ENCODE measurements at places on chromosomes 12 and 14. TPM values are rescaled to one million over a fixed set of nuclear protein-coding genes. Genes with fewer than 3 reads are reported as not detected.

The ALG10 gene
- total RNA-seq = 13.1 TPM

The HSPB8 gene
- 0.49 TPM for total RNA-seq

The PYM1 gene
- total RNA-seq = 51.8 TPM

The GRIN2B gene
- total RNA-seq = 0.13 TPM

DNA sequence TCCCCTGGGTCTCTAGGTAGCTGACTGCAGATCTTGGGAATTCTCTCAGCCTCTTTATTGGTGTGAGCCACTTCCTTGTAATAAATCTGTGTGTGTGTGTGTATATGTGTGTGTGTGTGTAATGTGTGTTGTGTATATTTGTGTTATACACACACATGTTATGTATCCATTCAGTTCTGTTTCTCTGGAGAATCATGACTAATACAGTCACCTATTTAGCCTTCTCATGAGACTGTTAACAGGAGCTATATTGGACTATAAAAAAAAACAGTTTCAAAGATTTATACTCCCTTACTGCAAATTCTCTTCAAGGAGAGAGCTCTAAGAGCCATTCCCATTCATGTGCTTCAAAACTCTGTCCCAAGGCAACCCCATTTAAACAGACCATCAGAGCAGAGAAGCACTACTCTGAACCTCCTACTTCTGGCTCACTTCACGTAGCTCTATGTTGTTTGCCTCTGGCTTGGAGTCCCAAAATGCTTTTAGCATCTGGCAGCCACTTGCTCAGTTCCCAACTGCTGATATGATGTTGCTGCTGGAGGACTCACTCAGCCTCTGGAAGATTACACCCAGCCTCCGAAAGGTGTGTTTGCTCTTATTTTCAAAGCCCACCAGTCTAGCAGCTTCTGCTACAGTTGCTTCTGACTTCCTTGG lies 48.7 kb upstream of the KITLG start:
- no peak overlapping the region for H3K4me3 ChIP-seq
- no peaks in the 10 kb centered on the region for H3K27me3 ChIP-seq
- H3K36me3 ChIP-seq = no peaks in the 10 kb centered on the region
- H3K27ac ChIP-seq = no peak overlapping the region
- no peak for DNase-seq

DNA sequence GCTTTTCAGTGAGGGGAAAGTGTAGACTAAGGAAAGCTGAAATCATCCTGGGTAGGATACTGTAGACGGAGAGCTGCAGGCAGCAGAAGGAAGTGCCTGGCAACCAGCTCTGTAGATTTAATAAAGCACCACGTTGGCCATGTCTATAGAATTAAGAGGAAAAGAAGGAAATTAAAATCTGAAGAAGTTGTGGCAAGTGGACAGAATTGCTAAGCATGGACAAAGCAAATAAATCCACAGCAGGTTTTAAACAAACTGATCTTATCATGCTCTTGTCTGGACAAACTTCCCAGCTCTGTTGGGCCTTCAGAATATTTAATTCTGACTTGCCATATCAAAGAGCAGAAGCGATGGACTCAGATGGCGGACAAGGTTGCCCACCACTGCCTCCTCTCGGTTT lies 27.2 kb upstream of the EVL start:
- H3K27ac ChIP-seq = no peak overlapping the region
- no peak overlapping the region for H3K4me3 ChIP-seq
- H3K27me3 ChIP-seq = no peaks in the 10 kb centered on the region

DNA sequence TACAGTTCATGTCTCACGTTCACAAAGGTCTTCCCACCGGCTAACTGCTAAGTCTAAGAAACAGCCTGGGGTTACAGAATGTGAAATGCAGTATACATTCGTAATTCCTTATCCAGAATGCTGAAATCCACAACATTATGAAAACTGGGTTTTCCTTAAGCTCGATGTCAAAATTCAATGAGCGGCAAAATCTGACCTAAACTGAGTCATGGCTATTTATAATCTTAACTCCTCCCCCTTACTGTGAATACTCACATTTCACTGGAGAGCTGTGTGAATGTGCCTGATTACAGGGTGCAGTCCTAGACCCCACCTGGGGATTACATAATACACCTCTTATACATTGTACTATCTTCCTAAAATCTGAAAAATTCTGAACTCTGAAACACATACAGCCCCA lies 35.3 kb downstream of the STX2 start:
- H3K4me1 ChIP-seq = peaks cover 6% of the 10 kb centered on the region
- no peak for DNase-seq
- no peaks in the 10 kb centered on the region for H3K27me3 ChIP-seq
- H3K4me3 ChIP-seq = no peak overlapping the region

GRCh38 chr14:92103363-92103989 lies 2.9 kb downstream of the ATXN3 start:
- DNase-seq = no peak
- peaks cover 46% of the 10 kb centered on the region for H3K4me1 ChIP-seq
- H3K27ac ChIP-seq = no peak overlapping the region
- no peaks in the 10 kb centered on the region for H3K27me3 ChIP-seq
- H3K4me3 ChIP-seq = no peak overlapping the region
- H3K36me3 ChIP-seq = no peaks in the 10 kb centered on the region

DNA sequence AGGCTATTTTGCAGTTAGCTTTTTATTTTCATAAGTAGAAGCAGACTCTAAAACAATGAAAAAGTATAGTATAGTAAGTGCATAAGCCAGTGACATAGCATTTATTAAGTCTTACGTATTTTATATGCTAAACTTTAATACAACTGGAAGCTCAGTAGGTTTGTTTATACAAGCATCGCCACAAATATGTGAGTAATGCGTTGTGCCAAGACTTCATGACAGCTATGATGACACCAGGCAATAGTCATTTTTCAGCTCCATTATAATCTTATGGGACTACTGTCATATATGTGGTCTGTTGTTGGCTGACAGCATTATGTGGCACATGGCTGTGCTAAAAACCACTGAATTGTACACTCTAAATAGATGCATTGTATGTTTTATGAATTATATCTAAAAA lies 40.3 kb downstream of the SLC38A2 start:
- H3K36me3 ChIP-seq = no peaks in the 10 kb centered on the region
- H3K27ac ChIP-seq = no peak overlapping the region
- H3K27me3 ChIP-seq = no peaks in the 10 kb centered on the region

DNA sequence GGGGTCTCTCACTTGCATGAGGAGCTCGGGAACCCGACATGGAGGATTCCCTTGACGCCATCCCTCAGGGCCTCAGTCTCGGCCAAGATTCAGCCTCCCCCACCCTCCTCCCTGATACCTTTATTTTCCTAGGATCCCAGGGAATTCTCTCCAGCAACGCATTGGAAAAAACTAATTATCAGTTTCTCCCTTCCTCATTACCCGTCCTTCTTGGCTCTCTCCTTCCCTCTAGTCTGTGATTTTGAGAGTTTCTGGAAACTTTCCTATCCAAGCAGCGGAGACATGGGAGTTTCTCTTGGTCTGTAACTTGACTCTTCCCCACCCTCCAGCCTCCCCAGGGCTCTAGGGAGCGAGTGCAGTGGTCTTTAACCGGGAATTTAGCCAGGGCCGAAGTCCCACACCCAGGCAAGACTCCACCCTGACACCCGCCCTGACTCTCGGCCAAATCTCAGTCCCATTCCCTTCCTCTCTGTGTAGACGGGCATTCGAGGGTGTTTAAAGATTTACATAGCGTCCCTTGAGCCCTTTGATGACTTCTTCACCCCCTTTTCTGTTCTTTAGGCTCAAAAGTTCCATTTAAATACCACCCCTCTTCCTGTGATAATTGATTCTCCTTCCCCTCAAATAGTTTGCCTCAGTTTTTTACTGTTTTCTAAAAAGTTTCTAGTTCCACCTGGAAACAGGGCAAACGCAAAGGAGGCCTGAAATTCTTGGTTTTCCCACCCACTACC lies 6.7 kb downstream of the HOXC5 start:
- H3K27me3 ChIP-seq = peaks cover 8% of the 10 kb centered on the region
- DNase-seq = no peak
- no peak overlapping the region for H3K4me3 ChIP-seq
- no peaks in the 10 kb centered on the region for H3K4me1 ChIP-seq

DNA sequence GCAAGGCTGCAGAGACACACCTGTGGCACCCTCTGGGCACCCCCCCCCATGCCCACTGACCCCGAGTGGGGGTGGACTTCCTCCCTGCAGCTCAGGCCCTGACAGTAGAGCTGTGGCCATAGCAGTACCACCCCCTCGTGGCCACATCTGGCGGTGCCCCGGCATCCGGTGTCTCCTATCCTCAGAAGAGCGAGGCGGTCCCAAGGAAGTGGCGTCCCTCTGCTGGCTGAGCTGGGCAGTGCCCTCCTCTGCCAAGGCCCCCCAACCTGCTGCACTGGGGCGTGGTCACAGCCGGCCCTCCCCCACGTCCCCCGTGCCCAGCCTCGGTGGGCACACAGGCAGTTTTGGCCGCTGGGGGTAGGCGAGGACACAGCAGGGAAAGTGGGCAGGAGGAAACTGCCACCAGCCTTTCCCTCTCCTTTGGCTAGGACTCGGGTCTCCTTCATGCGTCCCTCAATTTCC lies 6.0 kb upstream of the SLC6A12 start:
- no peak overlapping the region for H3K27ac ChIP-seq
- DNase-seq = peak; percentile 69
- peaks cover 16% of the 10 kb centered on the region for H3K4me1 ChIP-seq
- peaks cover 1% of the 10 kb centered on the region for H3K27me3 ChIP-seq
- H3K4me3 ChIP-seq = no peak overlapping the region
- no peaks in the 10 kb centered on the region for H3K36me3 ChIP-seq

- H3K27me3 ChIP-seq = no peaks in the 10 kb centered on the region
- no peaks in the 10 kb centered on the region for H3K36me3 ChIP-seq
- peak; percentile 63 for DNase-seq
- H3K4me3 ChIP-seq = no peak overlapping the region
Observed at GRCh38 chr12:121023799-121024198, 7.5 kb upstream of the C12orf43 start.

- H3K4me3 ChIP-seq = no peak overlapping the region
- no peaks in the 10 kb centered on the region for H3K27me3 ChIP-seq
- H3K36me3 ChIP-seq = no peaks in the 10 kb centered on the region
- no peaks in the 10 kb centered on the region for H3K4me1 ChIP-seq
- no peak for DNase-seq
- H3K27ac ChIP-seq = no peak overlapping the region
Observed at GRCh38 chr12:38389614-38390013, 73.0 kb downstream of the ALG10B start.

DNA sequence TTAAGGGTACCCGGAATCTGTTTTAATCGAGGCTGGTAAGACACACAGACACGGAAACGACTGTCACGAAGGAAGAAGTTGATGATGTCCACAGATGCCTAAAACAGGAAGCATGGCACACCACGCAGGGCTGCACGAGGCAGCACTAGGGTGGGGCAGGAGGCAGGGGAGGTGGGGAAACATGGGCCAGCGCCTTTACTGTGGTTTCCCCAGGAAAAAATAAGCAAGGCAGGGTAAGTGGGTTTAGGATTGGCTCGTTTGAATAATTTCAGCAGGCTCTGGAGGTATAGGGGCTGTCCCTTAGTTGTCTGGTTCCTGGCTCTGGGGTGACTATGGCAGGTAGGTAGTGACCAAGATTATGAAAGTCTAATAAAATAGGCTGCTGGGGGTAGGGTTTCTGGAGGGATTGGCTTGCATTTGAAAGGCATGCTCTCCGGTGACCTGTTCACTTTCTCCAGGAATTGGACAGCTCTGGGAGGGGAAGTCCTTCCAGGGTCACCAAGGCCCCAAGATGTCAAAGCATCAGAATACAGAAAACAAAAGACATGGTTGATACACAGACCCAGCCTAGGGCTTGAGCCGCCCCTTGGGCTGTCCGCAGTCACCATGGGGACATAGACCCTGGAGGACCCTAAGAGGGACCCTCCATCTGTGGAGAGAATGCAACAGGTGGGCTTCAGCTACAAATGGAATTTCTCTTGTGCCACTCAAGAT lies 35.3 kb downstream of the MAP1LC3B2 start:
- no peaks in the 10 kb centered on the region for H3K27me3 ChIP-seq
- H3K27ac ChIP-seq = no peak overlapping the region
- H3K36me3 ChIP-seq = no peaks in the 10 kb centered on the region
- no peak for DNase-seq

DNA sequence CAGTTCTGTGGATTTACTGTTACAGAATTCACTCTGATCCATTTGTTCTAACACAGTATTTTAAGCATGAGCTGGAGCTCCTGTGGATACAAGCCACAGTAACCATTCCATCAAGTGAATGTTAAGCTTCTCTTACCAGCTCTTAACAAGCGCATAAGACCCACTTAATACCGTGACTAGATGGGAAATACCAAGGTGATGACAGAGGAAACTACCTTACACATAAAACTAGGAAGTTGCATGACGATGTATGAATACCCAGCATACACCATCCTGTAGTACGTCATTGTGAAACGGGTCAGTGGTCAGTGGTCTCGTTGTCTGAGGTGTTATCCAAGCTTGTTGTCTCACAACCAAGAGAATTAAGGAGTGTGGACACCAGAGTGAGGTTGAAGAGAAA lies 2.0 kb upstream of the GALC start:
- DNase-seq = peak; percentile 13
- H3K4me1 ChIP-seq = peaks cover 41% of the 10 kb centered on the region
- H3K27me3 ChIP-seq = no peaks in the 10 kb centered on the region
- no peak overlapping the region for H3K4me3 ChIP-seq
- peak overlapping the region; percentile 70 for H3K27ac ChIP-seq

DNA sequence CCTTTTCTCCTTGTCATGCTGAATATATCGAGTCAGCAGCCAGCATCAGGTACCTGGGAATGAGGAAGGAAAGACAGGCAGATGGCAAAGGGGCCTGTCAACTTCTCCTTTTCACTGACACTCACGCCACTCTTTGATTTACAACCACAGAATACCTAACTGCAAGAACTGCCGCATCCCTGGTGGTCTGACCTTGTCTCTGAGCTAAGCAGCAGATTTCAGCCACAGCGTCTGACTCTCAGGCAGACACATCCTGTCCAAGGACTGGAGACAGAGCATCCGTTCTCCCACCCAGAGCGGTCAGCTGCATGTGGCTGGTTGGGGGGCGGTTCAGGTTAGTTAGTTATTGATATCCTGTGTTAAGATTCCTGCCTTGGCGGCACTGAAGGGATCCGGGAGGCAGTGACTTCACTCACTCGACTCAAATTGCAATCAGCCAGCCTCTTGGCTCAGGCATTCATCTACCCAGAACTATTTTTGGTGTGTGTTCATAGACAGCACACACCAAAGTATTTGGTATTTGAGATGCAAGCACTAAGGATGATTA lies 11.2 kb upstream of the MAP1LC3B2 start:
- peaks cover 5% of the 10 kb centered on the region for H3K27me3 ChIP-seq
- H3K27ac ChIP-seq = no peak overlapping the region
- H3K4me1 ChIP-seq = no peaks in the 10 kb centered on the region
- no peaks in the 10 kb centered on the region for H3K36me3 ChIP-seq
- no peak for DNase-seq

- H3K4me3 ChIP-seq = no peak overlapping the region
- no peaks in the 10 kb centered on the region for H3K36me3 ChIP-seq
- H3K27me3 ChIP-seq = no peaks in the 10 kb centered on the region
- H3K27ac ChIP-seq = no peak overlapping the region
- H3K4me1 ChIP-seq = no peaks in the 10 kb centered on the region
- no peak for DNase-seq
Observed at GRCh38 chr12:59432057-59432456, 163.8 kb upstream of the SLC16A7 start.

- H3K4me1 ChIP-seq = peaks cover 2% of the 10 kb centered on the region
- peaks cover 13% of the 10 kb centered on the region for H3K36me3 ChIP-seq
- H3K4me3 ChIP-seq = no peak overlapping the region
- H3K27me3 ChIP-seq = no peaks in the 10 kb centered on the region
- no peak for DNase-seq
Observed at GRCh38 chr14:75138492-75138891, 11.6 kb upstream of the NEK9 start.
